HuH-7 (cell line): ENCODE measurements at places on chromosomes 6 and 20.

DNA sequence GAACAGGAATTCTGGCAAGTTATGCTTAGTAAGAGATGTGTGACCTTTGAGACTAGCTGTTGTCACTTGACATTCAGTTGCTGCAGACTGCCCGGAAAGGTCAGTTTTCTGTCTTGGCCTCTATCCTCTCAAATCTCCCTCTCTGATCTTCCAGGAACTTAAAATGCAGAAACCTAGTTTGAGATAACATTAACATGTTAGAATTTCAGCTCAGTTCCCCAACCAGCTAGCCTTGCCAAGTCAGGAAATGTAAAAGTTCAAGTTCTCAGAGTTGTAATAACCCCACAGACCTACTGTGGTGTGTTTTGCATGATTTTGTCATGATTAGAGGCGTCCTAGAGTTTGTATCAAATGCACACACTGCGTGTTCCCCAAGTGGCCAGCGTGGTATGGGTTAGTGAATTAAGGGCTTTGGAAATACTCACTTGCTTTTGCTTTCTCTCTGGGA, 46.6 kb downstream of the DUSP22 start:
- peak; percentile 23 for DNase-seq

DNA sequence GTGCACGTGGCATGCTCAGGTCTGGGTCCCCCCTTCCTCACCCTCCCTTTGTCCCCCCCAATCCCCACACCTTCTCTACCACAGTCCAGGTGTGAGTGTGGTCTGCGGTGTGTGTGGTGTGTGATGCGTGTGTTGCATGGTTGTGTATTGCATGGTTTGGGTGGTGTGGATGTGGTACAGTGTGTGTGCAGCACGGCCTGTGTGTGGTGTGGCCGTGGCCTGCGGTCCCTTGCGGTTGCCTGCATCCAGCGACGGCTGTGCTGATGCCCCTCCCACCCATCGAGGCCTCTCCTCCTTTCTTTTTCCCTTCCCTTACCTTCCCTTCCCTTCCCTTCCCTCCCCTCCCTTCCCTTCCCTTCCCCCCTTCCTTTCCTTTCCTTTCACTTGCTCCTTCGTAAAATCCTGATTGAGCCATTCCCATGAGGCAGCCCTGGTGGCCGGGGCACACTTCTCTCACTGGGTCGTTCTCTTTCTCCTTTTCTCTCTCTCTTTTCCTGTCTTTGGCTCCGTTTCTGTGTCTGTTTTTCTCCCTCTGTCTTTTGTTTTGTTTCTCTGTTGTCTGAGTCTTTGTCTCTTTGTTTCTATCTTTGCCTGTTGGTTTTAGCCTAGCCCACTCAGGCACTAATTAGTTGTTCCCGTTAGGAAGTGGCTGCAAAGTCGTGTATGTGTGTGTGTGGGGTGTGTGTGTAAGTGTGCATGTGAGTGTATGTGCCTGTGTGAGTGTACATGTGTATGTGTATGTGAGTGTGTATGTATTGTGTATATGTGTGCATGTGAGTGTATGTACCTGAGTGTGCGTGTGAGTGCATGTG, 65.7 kb downstream of the SRC start:
- DNase-seq = no peak

DNA sequence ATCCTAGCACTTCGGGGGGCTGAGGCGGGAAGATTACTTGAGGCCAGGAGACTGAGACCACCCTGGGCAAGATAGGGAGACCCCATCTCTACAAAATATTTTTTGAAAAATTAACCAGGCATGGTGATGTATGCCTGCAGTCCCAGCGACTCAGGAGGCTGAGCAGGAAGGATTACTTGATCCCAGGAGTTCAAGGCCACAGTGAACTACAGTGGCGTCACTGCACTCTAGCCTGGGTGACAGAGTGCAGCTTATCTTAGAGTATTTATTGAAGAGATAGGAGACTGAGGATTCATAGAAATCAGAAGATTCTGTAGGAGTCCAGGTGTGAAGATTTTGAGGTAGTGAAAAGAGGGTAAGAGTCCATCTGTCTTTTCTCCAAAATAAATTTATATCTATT, 45.0 kb downstream of the SLC17A5 start:
- no peak for DNase-seq

- no peak for DNase-seq
Measured at GRCh38 chr20:35316086-35316485, 23.9 kb upstream of the FAM83C start.

- DNase-seq = no peak
Measured at GRCh38 chr20:35559042-35559693, 17.3 kb downstream of the ERGIC3 start.

GRCh38 chr20:43984587-43984986, 69.9 kb downstream of the TOX2 start:
- no peak for DNase-seq
